ENCODE measurements at places on chromosomes 6 and 20.

DNA sequence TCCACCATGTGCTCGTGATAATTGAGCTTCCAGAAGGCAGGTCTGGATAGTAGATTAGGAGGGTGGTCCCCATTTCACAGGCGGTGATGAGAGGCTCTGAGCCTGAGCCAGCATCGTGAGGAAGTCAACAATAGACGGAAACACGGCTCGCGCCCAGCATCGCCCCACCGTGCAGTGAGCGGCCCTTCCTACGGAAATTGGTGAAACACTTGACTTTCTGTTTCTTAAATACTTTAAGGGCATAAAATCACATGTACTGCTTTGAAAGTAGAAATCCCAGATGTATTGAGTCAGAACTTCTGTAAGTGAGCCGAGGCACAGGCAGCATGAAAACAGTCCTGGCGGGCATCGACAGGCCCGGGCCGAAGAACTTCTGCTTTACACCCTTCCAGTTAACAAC is 4.3 kb upstream of the KIF25 start:
- DNase-seq: no peak

- peak; percentile 27 for DNase-seq
Measured at GRCh38 chr6:15642276-15642675, 20.6 kb downstream of the DTNBP1 start.

- no peak for DNase-seq
Measured at GRCh38 chr20:47326658-47327268, 29.7 kb downstream of the ZMYND8 start.

GRCh38 chr6:23510778-23511510 is 615.1 kb upstream of the NRSN1 start:
- no peak for DNase-seq

DNA sequence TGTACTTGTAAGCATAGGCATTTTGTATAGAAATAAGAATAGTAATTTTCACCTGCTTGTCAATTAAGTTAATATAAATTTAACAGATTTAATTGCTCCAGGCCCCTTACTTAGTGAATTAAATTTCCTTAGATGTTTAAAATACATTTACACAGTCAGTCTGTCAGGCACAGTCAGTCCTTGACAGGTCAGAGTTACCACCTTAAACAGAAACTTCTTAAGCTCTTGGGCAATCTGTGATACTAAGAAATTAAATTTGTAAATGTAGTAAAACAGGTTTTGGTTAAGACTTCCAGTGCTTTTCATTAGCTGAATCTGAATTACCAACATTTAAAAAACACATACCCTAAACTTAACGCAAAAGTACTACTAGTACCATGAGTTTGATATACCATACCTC is 15.9 kb downstream of the PTPRA start:
- DNase-seq: no peak

DNA sequence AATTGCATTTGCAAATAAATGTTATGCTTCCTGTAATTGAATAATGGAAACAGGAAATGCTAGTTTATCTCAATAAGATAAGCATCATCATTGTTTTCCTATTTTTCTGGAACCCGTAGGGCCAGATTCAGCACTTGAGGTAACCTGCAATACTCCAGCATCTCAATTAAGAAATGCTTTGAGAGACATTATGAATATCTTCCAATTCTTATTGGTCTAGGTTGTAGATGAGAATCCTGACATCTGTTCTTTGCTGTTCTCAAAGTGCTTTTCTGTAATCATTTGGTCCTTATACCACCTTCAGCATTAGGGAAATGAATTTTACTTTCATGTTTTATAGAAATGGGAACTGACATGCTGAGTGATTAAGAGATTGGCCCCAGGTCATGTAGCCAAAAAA is 428.3 kb downstream of the CBLN4 start:
- no peak for DNase-seq

GRCh38 chr6:22313796-22314195 is 17.0 kb upstream of the PRL start:
- DNase-seq: no peak

GRCh38 chr6:34570066-34570833 is 14.1 kb upstream of the SPDEF start:
- DNase-seq: no peak

Measured in T47D (cell line).